ENCODE measurements at places on chromosomes 5 and 9.

- DNase-seq, result no peak
Observed at GRCh38 chr9:76913467-76913866, 7.6 kb upstream of the PRUNE2 start.

DNA sequence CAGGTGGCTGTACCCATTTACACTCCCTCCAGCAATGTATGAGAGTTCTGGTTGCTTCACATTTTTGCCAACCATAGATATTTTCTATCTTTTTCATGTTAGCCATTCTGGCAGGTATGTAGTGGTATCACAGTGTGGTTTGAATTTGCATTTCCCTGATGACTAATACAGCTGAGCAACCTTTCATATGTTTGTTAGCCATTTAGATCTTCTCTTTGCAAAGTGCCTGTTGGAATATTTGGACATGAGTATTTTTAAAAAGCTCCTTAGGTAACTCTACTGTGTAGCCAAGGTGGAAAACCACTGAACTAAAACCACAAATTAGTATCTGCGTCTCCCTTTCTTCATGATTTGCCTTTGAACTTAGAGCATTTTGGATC is 31.9 kb downstream of the IRF1 start:
- DNase-seq, result no peak

DNA sequence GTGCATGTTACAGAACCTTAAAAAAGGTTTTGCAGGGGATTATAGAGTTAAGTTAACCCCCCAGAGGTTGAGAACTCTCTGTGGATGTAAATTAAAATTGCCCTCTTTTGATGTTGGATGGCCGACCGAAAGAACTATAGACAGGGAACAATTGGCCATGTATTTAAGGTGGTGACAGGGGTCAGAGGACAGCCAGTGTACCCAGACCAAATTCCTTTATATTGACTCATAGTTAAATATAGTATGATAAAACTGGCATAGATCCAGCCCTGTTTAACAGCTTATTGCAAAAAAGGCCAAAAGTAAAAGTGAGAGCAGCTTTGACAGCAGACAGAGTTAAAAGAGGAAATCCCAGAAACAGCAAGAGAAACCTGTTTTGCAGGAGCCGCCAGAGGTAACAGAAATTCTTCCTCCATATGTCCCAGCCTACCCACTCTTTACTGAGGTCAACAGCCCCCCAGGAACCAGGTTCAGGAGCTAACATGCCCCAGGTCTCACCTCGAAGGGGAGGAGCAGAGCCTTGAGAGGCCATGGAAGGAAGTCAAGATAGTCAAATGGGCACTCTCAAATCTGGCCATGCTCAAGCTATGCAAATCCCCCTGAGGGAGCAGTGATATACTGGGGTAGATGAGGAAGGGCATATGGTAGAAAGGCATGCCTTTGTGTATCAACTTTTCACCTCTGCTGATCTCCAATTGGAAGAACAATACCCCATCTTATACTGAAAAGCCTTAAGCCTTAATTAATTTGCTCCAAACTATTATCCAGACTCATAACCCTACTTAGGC is 156.4 kb upstream of the COX7C start:
- DNase-seq, result no peak

DNA sequence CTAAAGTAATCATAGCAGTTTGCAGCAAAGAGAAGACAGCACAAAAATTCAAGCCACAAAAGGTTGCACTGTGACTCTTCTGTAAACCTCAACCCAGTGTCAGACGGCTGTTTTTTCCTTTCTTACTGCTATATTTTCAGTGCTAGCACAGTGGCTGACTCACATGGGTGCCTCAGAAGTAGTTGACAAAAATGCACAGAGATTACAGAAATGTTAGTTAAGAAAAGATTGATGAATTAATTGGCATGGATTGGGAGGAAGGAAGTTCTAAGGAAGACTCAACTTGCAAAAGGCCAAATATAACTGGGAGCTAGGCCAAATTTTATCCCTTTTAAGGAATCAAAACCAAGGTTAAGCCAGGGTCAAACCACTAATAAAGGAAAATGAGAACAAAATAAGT is 43.7 kb upstream of the ITGA1 start:
- no peak for DNase-seq

GRCh38 chr9:96214635-96215034 is 87.3 kb downstream of the HSD17B3 start:
- no peak for DNase-seq

DNA sequence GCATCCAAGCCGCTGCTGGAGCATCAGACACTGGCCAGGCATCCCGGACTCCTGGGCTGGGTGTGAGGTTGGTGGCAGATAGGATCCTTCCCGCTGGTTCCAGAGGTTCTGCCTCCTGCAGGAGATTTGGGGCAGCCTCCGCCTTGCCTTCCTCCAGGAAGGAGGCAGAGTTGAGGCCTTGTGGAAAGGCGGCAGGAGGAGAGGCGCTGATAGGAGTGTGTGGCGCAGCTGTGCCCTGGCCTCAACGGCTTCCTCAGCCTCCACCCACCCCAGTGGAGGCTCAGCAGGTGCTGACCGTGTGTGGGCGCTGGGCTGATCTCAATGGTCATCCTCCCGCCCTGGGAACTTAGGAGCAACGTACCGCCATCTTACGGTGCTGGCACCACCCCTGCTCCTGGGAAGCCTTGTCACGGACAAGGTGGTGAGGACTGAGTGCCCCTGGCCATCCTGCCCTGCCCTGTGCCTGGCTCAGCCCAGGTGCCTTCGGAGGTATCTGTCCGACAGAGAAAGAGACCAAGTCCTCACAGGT is 10.2 kb downstream of the NCS1 start:
- DNase-seq, result no peak

DNA sequence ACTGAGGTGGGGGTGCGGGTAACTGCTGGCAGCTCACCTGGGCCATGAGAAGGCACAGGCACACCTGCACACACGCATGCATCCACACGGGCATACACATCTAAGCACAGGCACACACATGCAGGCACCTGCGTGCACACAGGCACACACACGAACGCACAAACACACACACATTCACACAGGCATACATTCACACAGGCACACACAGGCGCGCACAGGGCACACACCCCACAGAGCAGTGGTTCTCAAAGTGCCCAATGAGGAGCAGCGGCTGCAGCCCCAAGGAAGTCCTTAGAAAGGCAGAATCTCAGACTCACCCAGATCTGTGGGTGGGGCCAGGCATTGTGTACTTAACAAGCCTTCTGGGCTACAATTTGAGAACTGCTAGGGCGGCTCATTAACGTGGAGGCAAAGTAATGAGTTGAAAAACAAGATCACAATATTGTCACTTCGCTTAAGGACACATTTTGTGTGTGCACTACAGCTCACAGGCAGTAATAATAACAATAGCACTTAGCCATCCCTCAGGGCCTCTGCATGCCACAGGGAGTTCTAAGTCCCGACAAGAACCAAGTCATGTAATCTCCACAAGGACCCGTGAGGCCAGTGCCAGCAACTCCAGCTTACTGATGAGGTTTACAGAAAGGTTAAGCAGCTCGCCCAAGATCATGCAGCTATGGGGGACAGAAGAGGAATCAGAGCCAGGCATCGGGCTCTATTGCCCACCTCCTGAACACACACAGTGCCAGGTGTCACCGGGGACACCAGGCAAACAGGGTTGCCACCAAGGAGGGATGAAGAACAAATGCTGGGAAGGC is 91.6 kb downstream of the ROR2 start:
- DNase-seq, result no peak

DNA sequence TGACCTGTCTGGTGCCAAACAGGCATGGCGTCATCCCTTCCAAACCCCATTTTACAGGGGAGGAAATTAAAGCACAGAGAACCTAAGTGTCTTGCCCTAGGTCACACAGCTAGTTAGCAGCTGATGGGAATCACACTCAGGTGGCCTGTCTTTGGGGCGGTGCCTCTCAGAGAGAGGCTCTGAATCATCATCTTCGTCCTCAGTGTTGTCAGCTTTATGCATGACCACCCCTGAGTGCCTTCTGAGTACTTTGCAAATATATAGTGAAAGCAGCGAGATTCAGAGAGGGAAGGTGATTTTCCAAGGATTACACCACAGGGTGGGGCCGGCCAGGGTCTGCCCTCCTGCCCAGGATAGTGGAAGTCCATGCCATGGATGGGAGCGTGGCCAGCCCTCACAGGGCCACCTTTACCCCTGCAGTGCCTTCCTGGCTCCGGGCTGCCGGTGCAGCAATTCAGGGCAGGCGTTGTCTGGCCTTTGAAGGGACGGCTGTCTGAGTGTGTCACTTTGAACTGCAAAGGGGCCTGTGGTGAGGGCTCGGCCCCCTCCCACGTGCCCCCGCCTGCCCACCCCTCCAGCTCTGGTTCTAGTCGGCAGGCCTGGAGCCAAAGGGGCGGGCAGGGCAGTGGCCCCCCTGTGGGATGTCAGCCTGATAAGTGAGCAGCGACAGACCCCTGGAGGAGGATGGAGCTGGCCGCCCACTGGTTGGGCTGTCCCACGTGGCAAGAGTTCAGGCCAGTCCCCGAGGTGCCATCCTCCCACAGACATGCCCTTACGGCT is 16.9 kb downstream of the LMX1B start:
- DNase-seq, result no peak

GRCh38 chr5:112693301-112693700 is 44.4 kb upstream of the APC start:
- DNase-seq, result no peak

Measured in stimulated activated naive B cell treated with anti-CD40 and anti-IgM and Interleukin-4, amounts not matched to agents 10 μg/mL and 1 μg/mL and 100 μg/mL, for 72 hours (primary cell).